ENCODE measurements at places on chromosomes 11 and 22.
A peak's percentile ranks its signal among the peaks of the same experiment; 100 is the strongest.

- DNase-seq = no peak
These were observed 38.6 kb upstream of the CALCB start for GRCh38 chr11:15034687-15035267.

DNA sequence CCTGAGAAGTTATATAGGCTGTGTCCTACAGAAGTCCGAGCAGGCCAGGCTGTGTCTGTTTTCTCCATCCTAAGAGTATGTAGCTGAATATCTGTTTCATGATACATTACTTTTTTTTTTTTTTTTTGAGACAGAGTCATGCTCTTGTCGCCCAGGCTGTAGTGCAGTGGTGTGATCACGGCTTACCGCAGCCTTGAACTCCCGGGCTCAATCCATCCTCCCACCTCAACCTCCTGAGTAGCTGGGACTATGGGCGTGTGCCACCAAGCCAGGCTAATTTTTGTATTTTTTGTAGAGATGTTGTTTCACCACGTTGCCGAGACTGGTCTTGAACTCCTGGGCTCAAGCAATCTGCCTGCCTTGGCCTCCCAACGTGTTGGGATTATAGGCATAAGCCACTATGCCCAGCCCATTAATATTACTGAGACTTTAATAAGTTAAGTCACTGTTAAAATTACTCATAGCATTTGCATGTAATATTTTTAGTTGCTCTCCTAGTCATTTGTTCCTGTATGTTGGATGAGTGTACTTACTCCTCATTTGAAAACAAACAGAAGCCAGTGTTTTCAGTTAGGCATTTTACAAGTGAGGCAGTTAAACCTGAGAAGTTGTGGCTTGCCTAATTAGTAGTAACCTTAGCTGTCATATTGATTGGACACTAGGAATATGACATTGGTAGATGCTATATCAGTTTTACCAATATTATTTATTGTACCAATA, 26.1 kb downstream of the DRG1 start:
- no peak for DNase-seq

- DNase-seq = no peak
These were observed 8.6 kb downstream of the NECTIN1 start for GRCh38 chr11:119720311-119720913.

DNA sequence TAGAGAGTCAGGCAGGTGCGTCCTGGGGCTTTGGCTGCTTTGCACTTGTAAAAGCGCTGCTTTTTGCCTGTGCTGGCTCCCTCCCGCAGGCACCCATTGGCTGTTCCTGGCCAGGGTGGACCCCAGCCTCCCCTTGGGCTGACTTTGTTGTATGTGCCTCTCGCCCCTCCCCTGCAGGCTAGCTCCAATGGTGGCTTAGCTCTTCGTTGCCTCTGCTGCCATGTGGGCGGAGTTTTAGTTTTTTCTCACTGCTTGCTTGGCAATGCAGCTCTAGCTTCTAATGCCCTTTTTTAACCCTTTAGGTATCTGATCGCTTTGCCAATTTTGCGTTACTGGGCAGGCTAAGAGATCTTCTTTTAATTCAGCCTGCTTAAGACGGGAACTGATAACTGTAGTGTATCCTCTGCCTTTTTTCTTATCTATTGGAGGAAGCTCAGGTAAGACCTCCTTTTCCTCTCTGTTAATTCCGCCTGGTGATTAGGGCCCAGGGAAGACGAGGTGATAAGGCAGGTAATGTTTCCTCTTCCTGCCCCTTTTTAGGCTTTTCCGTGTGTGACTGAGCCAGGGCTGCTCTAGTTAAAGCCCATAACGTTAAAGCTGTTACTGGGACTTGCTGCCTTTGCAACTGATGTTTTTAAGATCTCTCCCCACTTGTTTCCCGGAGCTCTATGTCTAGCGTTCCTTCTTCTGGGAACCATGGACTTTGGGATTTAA, 11.7 kb upstream of the GLYATL1 start:
- peak; percentile 11 for DNase-seq

DNA sequence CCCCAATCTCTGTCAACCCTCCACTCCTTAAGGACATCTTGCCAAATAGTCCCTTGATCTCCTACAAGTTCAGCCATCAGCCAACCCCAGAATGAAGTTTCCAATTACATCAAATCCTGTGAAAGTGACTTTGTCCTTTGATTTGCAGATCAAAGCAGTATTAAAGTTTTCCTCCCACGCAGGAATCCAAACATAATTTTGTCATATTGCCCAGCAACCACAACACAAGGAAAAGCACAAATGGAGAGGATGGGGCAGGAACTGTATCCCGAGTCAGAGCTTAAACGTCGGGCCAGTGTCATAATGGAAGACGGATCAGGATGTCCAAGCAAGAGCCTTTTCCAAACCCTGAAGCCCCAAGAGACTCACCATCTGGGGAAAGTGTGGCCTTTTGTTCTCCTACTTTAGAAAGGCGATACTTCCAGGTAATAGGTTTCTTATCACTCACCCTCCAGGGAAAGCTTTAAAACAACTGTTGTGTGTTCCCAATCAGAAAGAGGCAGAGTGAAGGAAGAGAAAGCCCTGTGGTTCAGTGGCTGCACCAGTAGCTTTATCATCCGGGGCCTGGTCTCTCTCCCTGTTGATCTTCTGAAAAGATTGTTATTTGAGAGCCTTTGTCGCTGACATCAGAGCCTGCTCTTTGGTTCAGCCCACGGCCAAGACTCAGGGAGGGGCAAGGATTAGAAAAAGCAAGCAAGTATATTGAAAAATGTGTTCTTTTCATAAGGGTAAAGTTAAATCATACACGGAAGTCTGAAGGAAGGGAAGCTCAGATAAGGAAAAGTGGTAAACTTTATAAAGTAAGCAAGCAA, 41.7 kb downstream of the EXPH5 start:
- no peak for DNase-seq

DNA sequence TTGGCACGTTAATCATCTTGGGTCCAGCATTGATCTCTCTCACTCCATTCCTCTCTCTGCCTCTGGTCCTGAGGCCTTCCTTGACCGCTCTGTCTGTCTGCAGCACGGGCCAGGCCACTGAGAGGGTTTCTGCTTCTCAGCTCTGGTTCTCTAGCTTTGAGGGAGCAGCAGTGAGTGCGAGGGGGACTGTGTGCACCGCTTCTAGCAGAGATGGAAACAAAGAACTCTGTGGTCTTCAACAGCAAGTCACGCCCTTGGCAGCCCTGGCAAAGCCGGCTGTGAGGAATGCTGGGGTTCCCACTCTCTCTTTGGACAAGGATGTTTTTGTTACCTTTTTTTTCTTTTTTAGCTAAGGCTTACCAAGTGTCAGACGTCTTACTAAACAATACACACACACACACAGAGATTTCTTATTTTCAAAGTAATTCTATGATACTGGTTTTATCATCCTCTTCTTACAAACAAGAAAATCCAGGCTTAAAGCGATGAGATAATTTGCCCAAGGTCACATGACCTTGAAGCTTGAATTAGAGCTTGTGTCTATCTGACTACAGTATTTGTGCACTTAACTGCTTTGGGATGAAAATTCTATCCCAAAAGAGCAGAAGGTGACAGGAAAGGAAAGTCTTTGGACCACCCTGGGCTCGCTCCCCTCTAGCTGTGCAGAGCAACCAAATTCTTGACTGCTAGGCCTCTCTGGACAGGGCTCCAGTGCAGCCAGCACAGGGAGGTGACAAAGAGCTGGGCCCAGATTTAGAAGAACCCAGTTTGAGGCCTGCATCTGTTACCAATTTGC, 293.2 kb downstream of the NTM start:
- no peak for DNase-seq

GRCh38 chr11:20647976-20648565, 21.3 kb upstream of the NELL1 start:
- DNase-seq = no peak

DNA sequence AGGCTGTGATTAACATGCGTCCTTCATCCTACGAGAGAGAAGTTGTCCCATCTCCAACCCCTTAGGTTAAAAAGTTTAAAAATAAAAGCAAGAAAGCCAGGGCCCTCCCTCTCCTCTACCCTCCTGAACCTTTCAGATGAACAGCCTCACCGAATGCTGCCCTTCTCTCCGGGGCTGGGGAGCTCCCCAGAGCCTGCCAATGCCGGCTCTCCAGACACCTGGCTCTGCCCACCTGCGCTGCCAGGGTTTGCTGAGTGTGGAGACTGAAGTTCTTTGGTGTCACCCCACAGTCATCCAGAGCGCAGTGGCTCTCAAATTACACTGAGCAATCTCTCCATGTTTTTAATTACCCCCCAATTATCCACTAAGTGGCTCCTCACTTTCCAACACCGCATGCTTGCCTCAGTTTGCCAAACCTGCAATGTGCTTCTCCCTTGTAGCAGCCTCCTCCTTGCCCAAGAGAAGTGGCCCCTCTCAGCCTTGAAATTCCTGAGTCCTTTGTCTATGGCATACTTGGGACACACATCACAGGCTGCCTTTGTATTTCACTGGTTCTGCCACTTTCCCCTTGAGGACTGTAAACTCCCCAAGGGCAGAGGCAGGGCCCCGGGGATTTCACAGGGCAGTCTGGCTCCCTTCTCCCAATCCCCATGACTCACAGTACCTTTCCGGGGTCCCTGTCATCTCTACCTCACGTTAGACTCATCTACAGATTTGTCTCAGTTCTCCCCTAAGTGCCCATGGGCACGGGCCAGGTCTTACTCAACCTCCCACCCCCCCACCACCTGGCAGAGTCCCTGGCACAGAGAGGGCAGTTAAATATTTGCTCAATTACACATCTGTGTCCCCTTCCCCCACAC, 2.0 kb downstream of the MYH9 start:
- DNase-seq = peak; percentile 60

- DNase-seq = no peak
These were observed 12.8 kb downstream of the CPSF7 start for GRCh38 chr11:61416941-61417340.

- no peak for DNase-seq
These were observed 23.2 kb downstream of the SHISAL1 start for GRCh38 chr22:44289414-44290171.

GRCh38 chr11:41201156-41201555, 258.3 kb downstream of the LRRC4C start:
- DNase-seq = no peak

GRCh38 chr11:16982256-16982671, 31.9 kb downstream of the PLEKHA7 start:
- DNase-seq = no peak

GRCh38 chr22:50215297-50216054, 14.7 kb downstream of the SELENOO start:
- no peak for DNase-seq

- no peak for DNase-seq
These were observed 1.2 kb upstream of the ARRB1 start for GRCh38 chr11:75352588-75353206.

- DNase-seq = no peak
These were observed 942 bp upstream of the RPS6KA4 start for GRCh38 chr11:64357904-64358535.

- no peak for DNase-seq
These were observed 226.4 kb upstream of the KIRREL3 start for GRCh38 chr11:127226949-127227348.

DNA sequence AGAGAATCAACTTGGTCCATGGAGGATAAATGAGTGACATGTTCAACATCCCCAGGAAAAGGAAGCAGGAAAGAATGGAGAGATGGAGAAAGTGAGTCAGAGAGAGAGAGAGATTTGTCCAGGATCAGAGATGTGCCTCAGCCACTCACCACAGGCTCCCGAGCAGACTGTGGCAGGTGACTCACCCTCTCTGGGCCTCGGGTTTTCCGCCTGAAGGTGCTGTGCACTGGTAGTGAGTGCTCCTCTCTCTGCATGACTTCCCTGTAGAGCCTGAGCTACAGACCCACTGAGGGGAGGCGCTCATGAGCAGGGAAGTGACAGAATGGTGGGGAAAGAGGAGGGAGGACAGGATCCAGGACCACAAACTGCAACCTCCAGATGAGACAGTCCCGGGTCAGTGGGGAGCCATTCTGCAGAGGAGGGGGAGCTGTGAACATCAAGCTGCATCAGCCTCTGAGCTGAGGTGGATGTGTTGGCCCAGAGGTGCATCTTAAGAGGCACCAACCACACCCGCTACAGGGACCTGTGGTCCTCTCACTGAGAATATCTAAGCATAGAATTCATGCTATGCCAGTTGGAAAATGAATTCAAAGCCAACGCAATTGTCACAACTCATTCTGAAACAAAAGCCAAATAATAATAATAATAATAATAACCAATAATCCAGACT, 433.4 kb downstream of the BRD1 start:
- no peak for DNase-seq

- no peak for DNase-seq
These were observed 41.1 kb downstream of the OSBP start for GRCh38 chr11:59574467-59574866.

- no peak for DNase-seq
These were observed 787 bp downstream of the SMDT1 start for GRCh38 chr22:42080287-42080686.

- no peak for DNase-seq
These were observed 90.4 kb upstream of the MTNR1B start for GRCh38 chr11:92879086-92879485.

DNA sequence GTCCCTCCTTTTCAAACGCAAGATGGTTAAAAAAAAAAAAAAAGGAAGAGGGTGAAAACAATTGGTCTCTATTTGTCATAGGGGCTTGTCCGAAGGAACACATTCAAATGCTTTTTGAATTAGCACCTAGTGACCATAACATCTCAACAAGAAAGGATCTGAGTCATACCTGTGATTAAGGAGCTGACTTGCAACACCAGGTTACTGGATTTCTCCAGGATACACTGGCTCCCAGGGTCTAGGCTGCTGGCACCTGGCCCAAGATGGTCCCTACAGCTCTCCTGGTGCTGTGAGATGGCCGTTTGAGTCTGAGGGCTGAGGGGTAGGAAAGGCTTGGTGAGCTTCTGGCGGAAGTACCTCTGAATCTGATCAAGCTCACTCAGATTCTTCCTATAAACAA, 28.4 kb upstream of the UCP3 start:
- no peak for DNase-seq

- DNase-seq = no peak
These were observed 39.6 kb upstream of the CTSC start for GRCh38 chr11:88377144-88377543.

DNA sequence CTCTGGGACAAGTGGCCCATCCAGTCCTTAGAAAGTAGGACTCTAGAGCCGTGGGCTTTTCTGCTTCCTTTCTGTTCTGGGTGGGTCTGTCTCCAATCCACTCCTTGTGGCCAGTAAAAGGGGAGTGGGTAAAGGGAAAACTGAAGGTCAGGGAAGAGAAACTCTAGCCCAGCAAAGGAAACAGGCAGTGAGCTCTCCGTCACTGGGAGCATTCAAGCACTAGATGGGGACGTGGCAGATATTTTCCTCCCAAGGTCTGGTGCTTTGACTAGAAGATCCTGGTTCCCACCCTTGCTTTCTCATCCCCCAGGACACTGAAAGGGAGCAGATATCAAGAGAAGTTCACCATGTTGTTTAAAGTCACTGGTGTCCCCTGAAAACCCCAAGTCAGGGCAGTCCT, 42.2 kb downstream of the MACROD1 start:
- no peak for DNase-seq

- no peak for DNase-seq
These were observed at the start of gene SSTR3 for GRCh38 chr22:37212174-37212906. TSS of gene SSTR3 (minus strand) at chr22:37212477. CDS start at chr22:37207803, 4,674 bp downstream.

GRCh38 chr11:91947215-91947820, 277.3 kb upstream of the FAT3 start:
- DNase-seq = no peak
